Activated effector memory CD4-positive, alpha-beta T cell treated with Interleukin-2 at 50 U/mL for 16 hours (primary cell): ENCODE measurements at places on chromosomes 13 and 19.

GRCh38 chr19:1217366-1217765, 11.8 kb downstream of the STK11 start:
- no peak for DNase-seq

DNA sequence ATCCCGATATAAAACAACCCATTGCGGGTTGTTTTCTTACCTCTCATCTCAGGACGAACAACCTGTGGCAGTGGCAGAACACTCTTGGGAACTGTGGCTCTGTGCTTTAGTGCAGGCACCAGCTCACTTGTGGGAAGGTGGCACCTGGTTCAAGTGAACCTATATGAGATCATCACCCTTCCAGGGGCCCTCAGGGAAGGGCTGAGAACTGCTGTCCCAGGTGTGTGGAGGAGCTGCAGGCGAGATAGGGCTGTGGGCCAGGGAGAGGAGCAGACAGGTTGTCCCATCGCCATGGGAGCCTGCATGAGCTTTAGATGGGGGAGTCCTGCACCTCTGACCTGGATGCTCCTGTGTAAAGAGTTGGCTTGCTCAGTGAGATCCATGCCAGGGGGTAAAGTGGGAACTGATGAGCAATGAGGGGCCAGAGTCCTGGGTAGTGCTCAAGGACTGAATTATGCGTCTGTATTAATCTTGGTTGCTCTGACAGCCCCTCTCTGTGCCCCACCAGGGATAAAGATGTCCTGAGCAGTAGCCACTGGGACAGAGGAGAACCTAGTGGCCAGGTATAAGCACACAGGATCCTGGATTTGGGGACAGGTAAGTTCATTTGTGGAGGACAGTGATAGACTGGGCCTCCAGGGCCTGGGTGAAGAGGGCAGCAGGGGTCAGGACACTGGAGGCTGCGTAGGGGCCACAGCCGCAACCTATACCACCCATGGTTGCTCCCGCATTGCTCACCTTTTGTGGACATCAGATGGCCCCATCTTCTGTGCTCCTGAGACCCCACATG, 8.7 kb downstream of the CEACAM4 start:
- no peak for DNase-seq

DNA sequence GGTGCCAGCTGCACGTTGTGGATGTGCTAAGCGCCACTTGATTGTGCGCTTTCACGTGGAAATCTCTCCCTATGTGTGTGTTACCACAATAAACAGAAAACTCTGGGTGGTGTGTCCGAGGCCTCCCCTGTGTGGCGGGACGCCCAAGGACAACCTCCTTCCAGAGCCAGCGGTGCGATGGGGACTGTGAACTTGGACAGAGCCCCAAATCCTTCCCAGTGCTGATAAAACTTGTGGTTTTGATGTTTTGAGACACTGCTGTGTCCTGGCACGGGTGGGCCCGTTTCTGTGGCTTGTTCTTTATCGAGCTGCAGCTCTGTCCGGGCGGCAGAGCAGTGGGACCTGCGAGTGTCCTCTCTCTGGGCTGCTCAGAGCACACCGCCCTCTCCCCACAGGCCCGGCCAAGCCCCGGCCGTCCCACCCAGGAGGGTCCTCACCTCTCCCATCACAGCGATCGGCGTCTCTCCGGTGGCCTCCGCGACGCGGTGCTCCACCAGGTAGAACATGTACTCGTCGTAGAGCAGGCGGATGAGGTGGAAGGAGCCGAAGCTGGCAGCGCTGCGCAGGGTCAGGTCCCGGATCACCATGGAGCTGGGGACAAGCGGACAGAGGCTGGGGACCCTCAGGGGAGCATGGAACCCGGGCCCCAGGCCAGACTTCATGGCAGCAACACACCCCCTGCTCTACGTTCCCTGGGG, 18.8 kb upstream of the RANBP3 start:
- DNase-seq = no peak

DNA sequence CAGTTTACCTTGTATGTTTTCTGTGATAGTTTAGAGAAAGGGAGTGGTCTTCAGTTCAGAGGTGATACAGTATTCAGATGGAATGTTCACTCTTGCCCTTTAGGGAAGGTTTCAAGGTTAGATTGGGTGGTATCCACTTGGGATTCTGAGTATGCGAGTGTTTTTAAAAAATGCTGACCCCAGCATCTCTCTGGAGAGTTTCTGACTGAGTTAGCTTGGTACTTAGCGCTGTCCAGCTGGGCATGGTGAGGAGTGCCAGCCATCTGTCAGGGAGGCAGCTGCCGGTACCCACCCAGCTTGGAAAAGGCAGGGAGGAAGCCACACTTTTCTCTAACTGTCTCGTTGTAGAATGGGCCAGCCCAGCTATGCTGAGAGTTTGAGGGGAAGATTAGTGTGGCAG, 63.3 kb downstream of the ARHGEF7 start:
- DNase-seq = no peak

- DNase-seq = no peak
These were observed 1647.4 kb upstream of the PRR20A start for GRCh38 chr13:55493297-55493696.

DNA sequence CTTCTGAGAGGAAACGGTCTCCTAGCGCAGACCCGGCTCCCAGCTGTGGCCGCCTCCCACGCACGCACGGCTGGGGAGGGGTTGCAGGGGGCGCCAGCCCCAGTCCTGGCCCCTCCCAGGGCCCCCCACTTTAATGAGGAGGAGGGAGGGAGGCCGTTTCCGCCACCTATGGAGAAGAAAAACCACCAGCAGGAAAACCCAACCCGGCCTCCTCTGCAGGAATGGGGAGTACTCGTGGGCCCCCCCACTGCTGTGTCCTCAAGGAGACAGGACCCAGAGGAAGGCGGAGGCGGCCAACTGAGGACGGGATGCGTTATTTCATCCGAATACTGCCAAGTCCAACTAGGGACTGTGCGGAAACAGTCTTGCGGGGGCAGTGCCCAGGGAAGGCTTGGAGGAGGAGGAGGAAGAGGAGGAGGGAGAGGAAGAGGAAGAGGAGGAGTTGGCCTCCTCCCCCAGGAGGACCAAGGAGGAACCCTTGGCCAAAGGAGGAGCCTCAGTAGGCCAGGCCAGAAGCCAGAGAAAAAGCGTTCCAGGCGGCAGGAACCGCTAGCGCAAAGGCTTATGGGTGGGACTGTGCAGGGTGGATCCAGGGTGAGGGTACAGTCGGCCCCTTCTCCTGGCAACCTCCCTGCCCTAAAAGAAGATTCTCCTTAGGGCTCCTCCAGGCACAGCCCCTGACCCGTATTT, 3.9 kb upstream of the SSBP4 start:
- no peak for DNase-seq

- DNase-seq = no peak
These were observed 123.7 kb downstream of the CACNA1A start for GRCh38 chr19:13382633-13382938.

- DNase-seq = no peak
These were observed 233.9 kb downstream of the ABCC4 start for GRCh38 chr13:95067303-95067702.

GRCh38 chr19:16595097-16595496, 22.9 kb upstream of the SLC35E1 start:
- no peak for DNase-seq
